ENCODE measurements at places on chromosomes 1 and 21.

DNA sequence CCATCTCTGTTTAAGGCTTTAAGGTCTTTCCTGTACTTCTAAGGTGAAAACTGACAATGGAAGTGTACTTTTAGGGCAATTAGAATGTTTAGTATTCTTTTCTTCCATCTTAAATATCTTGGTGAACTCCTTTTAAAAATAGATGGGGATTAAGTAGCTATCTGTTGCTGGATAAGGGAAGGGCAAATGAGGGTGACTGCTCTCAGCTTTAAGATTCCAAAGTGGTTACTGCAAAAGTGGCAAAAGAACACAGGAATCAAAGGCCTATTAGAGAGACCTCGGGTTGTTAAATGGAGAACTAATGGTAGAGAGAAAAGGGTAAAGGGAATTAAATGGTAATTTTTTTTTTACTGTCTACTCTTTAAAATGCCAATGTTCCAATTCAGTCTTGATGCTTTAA is 774.1 kb upstream of the B3GALT2 start:
- no peak for DNase-seq

DNA sequence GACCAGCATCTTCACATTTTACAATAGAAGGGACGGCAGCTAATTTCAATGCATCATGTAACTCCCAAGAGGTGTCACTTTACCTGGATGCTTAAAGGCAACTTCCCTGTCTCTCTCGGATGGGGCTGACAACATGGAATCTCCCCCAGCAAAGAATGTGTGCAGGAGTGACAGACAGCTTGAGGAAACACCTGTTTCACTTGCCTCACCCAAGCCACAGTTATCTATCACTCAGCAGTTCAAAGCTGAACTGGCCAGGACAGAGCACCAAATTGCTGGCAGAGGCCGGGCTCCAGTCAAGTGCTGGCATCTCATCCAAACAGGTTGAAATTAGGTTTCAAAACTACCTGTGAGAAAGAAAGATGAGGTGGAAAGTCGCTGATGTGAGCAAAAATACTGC is 538.0 kb upstream of the PLXNA2 start:
- DNase-seq: no peak

- DNase-seq: peak; percentile 24
These were observed 110.5 kb upstream of the SERBP1 start for GRCh38 chr1:67540733-67541125.

DNA sequence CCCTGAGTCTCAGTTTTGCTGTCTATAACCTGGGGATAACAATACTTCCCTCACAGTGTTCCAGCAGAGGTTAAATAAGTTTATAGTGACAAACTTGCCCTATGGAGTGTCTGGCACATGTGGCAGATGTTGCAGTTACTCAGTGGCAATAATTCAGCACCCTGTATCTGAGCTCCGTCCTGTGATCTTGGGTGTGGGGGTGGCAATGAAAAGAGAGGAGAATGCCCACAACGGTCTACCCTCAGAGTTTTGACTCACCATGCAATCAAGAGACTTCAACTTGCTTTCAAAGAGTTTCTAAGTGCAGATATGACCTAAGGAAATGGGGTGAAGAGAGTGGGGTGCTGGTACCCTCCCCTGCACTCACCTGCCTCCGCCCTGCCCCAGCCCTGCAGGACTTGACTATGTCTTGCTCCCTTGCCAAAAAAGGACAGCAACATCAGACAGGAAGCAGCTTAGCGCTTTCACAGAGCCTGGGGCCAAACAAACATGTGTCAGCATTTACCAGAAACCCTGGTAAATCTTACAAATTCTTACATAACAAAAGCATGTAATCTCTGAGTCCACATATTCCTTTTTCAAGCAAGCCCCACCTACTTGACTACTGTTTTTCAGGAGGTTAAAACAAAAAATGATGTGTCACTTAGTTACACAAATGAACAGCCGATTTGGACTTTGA is 185.1 kb upstream of the CAMK1G start:
- peak; percentile 95 for DNase-seq

DNA sequence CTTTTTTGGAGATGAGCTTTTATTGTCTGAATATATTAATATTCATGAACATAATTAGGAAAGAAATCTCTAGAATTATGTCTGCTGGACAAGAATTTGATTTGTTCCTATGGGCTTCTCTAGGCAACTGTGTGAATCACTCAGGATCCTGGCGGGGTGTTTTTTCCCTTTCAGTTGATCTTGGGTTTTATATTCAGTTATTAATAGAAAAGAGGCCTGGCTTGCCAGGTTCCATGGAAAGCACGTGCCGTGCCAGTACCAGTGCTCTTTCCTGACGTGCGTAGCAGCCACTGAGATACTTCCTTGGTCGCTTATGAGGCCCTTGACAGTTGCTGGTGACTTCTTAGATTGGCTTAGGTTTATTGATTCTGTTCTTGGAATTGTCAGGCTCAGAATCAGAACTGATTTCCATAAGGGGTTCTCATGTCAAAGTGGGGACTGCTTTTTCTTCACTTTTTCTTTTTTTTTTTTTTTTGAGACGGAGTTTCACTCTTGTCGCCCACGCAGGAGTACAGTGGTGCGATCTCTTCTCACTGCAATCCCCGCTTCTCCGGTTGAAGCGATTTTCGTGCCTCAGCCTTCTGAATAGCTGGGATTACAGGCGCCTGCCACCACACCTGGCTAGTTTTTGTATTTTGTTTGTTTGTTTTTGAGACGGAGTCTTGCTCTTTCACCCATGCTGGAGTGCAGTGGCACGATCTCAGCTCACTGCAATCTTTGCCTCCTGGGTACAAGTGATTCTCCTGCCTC is 48.7 kb upstream of the KIF1B start:
- DNase-seq: no peak

DNA sequence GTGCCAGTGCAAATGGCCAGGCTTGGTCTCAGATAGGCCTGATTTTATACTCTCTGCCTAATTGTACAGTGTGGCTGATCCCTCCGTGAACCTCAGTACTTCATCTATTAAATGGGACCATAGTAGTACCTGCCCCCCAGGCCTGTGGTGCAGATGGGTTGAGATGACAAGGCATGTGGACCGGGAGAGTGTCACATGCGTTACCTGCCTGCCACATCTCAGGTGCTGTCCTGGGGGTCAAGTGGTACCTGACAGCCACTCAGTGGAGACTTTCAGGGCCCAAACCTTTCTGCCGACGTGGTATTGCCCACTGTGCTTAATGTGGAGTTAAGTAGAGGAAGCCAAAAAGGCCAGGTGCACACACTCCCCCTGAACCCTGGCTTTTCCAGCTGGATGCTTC is 197.3 kb downstream of the FOXD2 start:
- no peak for DNase-seq

DNA sequence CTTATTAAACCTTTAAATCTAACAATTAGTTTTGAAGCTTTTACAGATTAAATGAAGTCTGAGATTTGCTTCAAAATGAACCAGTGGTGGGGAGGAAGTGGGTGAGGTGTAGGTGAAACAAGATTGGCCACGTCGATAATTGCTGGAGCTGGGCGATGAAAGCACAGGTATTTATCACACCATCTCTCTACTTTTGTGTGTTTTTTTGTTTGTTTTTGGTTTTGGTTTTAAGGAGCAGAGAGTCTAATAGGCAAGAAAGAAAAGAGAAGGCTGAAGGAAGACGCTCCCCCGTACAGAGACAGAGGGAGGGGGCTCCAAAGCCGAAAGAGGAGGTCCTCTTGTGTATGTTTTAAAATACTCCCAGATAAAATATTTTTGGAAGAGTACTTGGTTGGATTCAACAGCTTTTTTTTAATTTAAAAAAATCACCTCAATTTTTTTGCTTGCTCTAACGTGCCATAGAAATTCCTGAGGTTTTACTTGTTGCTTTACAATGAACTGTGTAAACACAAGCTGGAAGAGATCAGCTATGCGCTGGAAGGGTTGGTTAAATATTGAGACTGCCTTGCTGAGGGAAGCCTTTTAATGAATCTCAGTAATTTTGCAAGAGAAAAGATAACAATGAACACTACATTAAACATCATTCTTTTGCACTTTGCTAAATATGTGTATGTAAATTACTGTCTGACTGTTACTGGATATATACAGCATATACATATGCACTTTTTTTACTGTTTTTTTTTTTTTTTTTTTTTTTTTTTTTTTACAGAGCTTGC is 6.7 kb upstream of the LGALS8 start:
- peak; percentile 75 for DNase-seq

- no peak for DNase-seq
These were observed 14.9 kb downstream of the SNAP47 start for GRCh38 chr1:227749916-227750710.

DNA sequence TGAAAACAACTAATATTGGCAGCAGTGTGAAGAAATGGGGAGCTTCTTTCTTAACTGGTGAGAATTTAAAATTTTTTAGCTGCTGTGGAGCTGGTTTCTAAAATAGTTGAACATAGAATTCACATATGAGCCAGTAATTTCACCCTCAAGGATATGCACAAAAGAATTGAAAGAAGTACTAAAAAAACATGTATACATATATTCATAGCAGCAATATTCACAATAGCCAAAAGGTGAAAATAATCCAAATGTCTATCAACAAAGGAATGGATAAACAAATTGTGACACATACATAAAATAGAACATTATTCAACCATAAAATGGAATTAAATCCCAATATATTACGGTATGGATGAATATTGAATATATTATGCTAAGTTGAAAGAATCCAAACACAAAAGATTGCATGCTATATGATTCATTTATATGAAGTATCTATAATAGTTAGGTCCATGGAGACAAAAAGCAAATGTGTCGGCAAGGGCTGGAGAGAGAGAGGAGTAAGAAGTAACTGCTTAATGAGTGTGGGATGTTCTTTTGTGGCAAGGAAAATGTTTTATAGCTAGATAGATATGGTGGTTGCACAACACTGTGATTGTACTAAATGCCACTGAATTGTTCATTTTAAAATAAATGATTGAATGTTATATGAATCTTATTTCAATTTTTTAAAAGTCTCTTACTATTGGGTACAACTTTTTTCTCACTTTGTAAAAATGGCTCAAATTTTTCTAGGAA is 14.8 kb upstream of the COL11A1 start:
- DNase-seq: peak; percentile 4

DNA sequence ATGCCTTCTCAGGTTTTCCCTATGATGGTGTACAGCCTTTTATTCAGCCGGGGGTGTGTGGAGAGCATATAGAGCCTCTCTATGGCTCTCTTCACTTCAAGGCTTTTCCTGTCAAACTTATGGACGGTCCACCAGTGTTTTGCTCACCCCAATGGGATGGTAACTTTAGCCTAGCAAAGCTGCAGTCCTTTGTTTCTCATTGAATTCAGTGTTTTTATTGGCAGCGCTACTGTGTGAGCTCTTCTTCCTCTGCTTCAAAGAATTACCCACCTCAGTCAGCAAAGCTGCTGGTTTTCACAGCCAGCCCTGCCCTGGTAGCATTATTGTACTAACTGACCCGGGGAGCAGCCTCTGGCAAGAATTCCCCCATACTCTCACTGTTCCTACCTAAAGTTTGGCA is 145.3 kb upstream of the RRP15 start:
- no peak for DNase-seq

DNA sequence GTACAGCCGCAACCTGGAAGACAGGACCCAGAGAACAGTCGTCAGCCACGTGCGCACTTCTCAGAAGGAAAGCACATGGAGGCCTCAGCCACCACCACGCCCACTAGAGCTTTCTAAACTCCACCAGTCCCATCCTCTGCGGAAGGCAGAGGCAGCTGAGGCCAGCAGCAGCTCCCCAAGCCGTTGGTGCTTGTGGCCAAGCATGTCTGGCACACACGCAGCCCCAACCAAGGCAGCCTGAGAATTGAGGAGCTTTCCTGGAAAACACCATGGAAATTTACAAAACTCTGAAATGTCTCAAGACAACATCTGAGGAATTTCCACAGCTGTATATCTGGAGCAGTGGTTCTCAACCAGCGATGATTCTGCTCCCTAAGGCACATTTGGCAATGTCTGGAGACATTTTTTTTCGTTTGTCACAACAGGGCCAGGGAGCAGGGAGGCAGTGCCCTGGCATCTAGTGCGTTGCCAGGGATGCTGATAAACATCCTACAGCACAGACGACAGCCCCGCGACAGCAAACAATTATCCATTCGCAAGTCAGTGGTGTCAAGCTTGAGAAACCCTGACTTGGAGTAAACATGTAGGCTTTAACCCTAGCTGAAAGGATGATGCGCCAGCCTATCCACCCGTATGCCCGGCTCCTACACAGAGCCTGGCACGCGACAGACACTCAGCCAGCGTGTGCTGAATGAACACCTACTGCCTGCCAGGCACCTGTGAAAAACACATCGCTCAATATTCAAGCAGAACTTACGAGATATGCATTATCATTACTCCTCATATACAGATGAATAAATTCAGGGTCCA is 24.7 kb downstream of the NPHP4 start:
- no peak for DNase-seq

DNA sequence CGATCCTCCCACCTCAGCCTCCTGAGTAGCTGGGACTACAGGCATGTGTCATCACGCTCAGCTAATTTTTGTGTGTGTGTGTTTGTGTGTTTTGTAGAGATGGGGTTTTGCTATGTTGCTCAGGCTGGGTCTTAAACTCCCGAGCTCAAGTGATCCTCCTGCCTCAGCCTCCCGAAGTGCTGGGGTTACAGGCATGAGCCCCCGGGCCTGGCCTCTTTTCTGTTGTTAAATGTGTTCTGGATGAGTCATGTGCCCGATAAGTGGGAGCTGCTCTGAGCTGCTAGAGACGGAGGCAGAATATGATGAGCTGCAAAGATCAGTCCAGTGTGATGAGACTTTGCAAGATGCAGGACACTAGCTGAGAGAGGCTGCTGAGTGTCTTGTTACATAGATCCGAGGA is 75.5 kb downstream of the VPS13D start:
- no peak for DNase-seq

DNA sequence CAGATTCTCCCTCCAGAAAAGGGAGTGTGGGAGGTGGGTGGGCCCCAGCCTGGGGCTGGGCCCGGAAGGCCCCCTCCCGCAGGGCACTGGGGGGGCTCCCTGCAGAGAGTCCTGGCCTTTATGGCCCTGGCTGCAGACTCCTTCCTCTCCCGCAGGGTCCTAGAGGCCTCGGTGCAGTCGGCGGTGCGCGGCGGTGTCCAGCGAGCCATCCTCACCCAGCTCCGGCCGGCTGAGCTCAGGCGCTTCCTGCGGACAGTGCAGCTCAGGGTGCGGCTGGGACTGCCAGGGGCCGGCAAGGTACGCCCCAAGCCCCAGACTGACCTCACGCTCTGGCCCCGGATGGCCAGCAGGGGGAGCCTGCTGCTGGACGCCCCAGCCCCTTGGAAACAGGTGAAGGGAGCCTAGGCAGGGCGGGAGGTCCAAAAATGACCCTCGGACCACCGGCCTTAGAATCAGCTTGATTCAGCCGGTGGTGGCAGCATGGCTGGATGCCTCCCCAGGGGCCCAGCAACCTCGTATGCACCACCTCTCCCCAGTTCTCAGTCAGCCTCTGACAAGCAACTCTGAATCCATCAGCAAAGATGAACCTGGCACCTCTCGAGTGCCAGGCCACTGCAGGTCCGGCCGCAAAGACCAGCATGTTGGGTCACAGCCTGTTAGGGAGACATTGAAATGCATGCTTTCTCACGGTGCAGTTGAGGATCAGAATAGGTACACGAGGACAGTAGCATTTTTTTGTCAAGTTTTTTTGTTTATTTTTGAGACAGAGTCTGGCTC is 20.6 kb downstream of the MTHFR start:
- peak; percentile 29 for DNase-seq

DNA sequence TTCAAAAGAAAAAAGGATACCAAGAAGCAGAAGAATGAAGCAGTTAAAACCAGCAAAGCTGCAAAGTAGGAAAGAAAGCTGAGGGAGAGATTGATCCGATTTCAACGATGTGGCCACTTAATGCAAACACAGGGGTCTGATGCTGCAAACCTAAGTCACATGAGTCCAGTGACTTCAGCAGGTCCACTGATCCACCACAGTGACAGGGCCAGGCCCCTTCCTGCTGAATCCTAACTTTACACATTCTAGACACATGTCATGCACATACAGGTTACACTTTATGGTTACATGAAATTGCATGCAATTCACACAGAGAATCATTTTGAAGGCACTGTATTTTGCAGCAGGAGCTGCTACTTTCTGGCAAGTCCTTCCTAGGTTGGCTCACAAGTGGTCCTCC is 59.0 kb upstream of the LBR start:
- DNase-seq: no peak

Data from fibroblast of skin of right biceps (primary cell).